Mesothelial cell of epicardium (in vitro differentiated cells): ENCODE measurements at places on chromosomes 5 and 9.
A peak's percentile ranks its signal among the peaks of the same experiment; 100 is the strongest.

GRCh38 chr9:121896545-121896943, 196.6 kb downstream of the TTLL11 start:
- no peak for DNase-seq

DNA sequence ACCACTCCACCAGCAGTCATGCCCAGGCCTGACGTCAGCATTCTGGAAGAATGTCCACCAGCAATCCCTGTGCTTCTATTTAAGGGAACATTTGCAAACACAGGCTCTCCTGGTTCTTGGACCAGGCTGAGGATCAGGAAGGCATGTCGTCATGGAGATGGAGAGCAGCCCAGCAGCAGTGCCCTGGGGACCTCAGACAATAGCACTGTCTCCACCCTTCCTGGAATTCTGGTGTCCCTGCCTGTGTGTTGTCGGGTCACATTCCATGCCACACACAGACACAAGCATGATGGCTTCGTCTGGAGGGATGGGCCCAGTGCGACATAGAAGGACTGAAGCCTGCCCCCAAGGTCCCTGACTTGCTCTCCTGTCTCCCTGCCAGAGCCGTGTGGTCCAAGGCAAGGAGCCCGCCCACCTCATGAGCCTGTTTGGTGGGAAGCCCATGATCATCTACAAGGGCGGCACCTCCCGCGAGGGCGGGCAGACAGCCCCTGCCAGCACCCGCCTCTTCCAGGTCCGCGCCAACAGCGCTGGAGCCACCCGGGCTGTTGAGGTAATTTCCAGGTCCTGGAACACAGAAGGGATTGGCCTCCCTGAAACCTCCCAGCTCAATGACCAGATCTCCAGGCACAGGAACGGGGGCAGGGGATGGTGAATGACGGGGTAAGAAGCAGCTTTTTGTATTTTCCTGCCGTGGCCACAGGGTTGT, 43.8 kb downstream of the STOM start:
- DNase-seq: no peak

DNA sequence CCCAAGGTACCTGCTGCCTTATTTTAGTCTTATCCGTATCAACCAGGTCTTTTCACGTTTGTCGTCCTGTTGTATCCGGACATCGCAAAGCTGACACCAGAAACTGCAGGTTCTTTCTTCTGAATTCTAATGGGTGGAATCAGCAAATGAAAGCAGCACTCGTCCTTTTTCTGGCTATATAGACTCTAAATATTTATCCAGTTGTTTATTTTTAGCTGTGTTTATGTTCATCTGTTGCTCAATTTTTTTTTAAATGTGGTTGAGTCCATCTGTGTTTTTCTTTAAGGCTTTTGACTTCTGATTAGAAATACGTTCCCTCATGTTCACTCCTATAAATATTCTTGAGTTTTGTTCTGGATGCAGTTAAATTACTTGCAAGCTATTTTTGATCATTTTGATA, 831.7 kb downstream of the MTRR start:
- DNase-seq: no peak

DNA sequence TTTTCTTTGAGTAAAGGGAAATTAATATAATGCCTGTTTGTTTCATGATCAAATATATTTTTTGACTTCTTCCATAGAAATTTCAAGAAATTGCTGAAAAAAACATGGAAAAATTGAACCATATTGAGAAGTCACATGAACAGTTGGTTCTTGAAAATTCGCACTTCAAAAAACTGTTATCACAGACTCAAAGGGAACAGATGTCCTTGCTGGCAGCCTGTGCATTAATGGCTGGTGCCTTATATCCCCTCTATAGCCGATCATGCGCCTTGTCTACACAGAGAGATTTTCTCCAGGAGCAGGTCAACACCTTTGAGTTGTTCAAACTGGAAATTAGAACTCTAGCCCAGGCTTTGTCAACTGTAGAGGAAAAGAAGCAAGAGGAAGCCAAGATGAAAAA, 191.4 kb downstream of the CCDC171 start:
- DNase-seq: no peak

DNA sequence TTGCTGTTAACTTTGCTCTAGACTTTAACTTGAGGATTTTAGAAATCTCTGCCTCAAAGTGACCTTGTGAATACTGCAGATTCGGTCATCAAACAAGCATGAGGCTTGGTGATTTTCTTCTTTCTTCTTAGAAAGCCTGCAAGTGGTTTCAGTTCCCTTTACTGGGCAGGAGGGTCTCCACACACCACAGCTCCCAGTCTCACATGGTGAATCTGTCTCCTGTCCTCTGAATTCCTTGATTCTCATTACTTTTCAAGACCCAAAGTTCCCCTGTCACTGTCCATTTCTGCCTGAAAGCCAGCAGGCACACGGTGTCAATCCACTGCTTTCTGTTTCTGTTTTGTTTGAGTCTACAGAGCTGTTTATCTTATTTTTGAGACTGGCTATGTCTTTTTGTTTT, 14.1 kb downstream of the HSPB3 start:
- no peak for DNase-seq

- DNase-seq: no peak
These were observed 3.7 kb downstream of the TUBB4B start for GRCh38 chr9:137244486-137245449.

- DNase-seq: peak; percentile 32
These were observed 43.1 kb upstream of the NSMF start for GRCh38 chr9:137502008-137502911.

- DNase-seq: no peak
These were observed 26.0 kb downstream of the SKP2 start for GRCh38 chr5:36177715-36178523.

GRCh38 chr5:54177058-54177457, 133.3 kb downstream of the ARL15 start:
- DNase-seq: no peak

DNA sequence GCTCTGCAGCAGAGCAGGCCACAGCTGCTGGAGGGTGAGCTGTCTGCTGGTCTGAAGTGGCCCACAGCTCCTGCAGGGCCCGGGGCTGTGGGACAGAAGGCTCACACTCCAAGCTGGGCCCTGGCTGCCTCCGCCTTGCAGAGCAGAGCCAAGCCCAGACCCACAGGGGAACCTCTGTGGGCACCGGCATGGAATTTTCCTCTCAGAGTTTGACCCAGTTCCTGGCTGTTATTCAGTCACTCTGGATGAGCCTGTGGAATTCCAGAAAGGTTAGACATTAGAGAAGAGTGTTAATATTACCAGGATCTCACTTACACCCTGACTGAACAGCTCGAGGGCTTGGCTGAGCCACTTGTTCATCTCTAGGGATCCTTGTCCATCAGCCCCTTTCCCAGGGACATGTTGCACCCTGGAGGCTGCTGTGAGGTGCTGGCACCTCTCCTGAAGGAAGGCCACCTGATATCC, 17.5 kb downstream of the IL9 start:
- peak; percentile 27 for DNase-seq

- DNase-seq: no peak
These were observed 89.1 kb upstream of the LIFR start for GRCh38 chr5:38645508-38645907.

- no peak for DNase-seq
These were observed 37.6 kb downstream of the ROPN1L start for GRCh38 chr5:10479154-10479721.

- no peak for DNase-seq
These were observed 17.5 kb downstream of the CAMK4 start for GRCh38 chr5:111241696-111242095.
